ENCODE measurements at places on chromosomes 16 and 17.

DNA sequence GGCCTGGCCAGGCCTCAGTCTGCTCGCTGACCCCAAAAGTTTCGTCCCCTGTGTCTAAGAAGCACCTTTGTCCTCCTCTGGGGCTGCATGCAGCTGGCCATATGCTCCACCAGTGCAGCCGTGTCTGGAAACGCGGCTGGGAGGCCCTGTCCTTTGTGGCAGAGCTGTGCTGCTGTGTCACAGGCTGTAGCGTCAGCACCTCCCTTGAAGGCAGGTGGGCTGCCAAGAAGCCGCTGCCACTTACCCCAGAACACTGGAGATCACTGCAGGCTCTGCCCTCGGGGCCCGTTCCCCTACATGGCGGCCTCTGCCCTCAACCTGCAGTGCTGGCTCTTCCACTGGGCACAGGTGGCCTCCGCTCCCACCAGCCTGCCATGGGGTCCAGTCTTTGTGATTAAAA, 15.7 kb upstream of the MC1R start:
- no peak for DNase-seq

DNA sequence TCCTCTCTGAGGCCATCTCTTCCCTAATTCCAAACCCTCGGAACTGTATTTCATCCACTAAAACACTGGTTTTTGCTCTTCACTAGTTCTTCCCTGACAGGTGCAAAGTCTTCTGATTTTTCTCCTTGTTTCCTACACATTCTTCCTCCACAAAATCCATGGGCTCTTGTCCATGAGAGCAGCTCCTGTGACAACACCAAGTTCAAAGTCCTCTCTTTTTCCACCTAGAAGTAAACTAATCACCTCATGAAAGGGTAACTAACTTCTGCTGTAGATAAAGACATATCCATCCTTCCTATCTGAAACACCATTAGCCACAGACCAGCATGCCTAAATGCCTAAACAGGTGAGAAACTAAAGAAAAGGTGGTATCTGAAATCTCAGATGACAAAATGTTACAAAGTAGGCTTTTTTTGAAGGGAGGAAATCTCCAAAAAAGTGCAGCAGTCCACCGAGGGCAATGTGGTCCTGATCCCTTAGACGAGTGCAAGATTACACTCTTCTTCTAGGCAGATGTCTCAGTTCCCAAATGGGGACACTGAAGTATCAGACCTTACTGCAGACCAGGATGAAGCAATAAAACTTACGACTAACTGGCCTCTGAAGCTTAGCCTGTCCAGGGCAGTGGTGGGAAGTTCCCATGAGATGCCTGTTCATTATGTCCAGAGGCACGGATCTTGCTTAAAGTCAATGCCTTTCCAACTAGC, 2.8 kb downstream of the PIP4K2B start:
- DNase-seq, result no peak

GRCh38 chr16:61057635-61058034, 978.6 kb downstream of the CDH8 start:
- DNase-seq, result no peak

- DNase-seq, result no peak
Observed at GRCh38 chr17:36576793-36577192, 14.9 kb upstream of the DHRS11 start.

DNA sequence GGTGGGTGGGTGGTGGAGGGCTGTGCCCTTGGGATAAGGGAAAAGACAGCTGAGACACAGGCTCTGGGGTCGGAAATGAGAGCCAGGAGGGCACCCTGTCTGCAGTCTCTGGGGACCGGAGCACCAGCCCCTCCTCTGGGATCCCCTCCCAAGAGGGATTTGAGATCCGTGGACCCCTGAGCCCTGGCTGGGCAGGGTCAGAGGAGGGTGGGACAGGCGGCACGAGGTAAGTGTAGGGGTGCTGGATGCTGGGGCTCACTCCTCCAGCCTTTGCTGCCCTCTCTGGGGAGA, 425 bp downstream of the SGSH start:
- DNase-seq, result no peak

Data from stimulated activated CD4-positive, alpha-beta T cell treated with anti-CD3 and anti-CD28 coated beads, TNF-alpha, amount 100 ng/mL, for 1 hour (primary cell).